ENCODE measurements at places on chromosomes 2 and 18.
A peak's percentile ranks its signal among the peaks of the same experiment; 100 is the strongest.

GRCh38 chr2:129237966-129238725 is 741.3 kb upstream of the RAB6C start:
- DNase-seq, result no peak

GRCh38 chr2:68762665-68763064 is 28.1 kb downstream of the ARHGAP25 start:
- DNase-seq, result no peak

DNA sequence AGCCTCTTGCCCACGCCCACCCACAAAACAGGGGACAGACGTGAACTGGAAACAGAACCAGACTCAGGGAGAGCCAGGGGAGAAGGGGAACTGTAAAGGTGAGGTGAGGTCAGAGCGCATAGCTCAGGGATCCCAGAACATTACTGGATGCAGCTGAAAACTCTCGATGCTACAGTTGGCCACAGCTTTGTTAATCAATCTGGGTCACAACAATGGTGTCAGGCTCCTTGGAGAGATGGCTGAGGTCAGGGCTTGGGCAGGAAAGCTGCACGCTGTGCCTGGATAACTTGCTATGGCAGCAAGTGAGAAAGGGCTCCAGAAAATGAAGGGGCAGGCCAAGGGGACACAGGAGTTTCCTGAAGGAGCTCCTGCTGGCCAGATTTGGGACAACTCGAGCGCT is 263.3 kb downstream of the TFCP2L1 start:
- no peak for DNase-seq

DNA sequence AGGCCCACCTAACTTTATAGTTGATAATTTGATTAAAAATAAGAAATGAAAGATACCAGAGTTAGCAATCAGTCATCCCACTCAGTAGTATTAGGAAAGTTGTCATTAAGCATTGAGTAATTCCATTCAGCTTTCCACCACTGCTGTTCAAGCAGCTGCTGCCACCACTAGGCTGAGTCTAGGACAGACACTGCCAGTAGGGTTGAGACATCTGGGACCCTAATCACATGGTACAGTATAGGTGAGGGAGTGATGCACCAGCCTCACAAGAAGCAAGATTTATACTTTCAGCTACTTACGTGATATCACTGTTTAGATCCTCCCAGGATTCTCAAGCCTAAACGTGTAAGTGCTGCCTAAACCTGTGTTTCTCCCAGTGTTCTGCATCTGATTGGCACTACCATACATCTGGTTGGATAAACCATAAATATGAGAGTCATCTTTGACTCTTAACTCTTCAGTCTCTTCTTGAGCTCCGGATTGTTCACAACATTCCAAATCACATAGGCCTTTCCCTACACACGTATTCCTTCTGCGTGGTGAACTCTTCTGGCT is 3.2 kb downstream of the UBXN4 start:
- peak; percentile 44 for DNase-seq

GRCh38 chr2:206274434-206275311 is at the start of gene ZDBF2:
Gene ZDBF2, plus strand, starts transcription at chr2:206274663. Its CDS starts 7,187 bp downstream, at chr2:206281850.
- DNase-seq, result peak; percentile 84

DNA sequence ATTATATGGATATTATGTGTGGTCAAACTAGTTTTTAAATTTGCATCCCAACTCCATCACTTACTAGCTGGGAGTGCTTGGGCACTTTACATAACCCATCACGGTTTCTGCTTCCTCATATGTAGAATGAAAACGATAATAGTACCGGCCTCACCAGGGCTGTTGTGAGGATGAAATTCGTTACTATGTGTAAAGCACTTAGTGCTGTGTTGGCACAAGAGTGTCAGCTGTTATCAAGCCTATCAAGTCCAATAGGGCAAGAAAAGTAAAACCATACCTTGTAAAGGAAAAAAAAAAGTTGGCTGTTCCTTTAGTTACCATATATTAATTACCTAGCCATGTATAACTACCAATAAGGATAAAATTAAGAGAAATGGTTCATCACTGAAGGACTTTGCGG is 65.4 kb downstream of the TET3 start:
- no peak for DNase-seq

DNA sequence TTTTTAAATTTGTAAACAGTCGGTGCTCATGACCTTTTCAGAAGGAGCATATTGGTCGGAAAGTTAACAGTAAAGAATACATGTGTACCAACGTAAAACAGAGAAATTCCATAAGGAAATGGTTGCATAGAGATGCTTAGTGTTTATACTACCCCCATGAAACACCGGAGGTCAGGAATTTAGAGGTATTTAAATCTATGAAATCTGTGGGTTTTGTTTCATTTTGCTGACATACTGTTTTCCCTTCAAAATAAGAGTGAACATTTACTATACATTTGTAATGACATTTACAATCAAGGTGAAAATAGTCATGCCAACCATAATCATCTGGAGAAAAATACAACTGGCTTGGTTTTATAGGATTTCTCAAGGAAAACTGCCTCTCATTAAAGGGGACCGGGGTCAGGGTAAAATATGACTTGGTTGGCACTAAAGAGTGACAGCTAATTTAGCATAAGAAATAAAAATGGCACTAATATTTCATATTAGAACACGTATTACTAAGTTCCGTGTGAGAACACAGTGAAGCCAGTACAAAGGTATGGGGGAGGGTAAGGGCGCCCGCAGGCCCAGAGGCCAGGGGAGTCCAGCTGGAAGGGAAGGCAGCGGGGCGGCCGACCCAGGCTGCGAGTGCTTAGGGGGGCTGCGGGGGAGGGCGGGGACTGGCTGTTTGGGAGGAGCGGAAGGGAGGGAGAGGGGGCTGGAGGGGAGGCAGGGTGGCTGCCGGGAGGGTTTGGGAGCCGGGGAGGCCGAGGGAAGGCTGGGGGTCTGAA is 1.1 kb upstream of the RNU4ATAC start:
- peak; percentile 86 for DNase-seq

- DNase-seq, result no peak
Observed at GRCh38 chr2:70772486-70773155, 4.6 kb upstream of the ADD2 start.

GRCh38 chr2:193687195-193687594 is 1492.5 kb upstream of the TMEFF2 start:
- no peak for DNase-seq

DNA sequence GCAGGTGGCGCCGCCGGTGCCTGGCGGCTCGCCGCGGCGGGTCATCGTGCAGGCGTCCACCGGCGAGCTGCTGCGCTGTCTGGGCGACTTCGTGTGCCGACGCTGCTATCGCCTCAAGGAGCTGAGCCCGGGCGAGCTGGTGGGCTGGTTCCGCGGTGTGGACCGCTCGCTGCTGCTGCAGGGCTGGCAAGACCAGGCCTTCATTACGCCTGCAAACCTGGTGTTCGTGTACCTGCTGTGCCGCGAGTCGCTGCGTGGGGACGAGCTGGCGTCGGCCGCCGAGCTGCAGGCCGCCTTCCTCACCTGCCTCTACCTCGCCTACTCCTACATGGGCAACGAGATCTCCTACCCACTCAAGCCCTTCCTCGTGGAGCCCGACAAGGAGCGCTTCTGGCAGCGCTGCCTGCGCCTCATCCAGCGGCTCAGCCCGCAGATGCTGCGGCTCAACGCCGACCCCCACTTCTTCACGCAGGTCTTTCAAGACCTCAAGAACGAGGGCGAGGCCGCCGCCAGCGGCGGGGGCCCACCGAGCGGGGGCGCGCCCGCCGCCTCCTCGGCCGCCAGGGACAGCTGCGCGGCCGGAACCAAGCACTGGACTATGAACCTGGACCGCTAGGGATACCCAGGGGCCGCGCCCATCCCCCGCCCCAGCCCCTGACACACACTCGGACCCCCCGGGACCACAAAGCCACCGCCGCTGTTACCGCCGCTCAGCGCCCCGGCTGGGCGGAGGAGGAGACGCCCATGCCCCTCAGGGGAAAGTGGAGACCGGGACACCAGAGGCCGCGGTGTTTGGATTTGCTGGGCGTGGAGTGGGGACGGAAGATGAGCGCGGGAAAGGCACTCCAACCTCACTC is 1.1 kb downstream of the CDK5R2 start:
- no peak for DNase-seq

DNA sequence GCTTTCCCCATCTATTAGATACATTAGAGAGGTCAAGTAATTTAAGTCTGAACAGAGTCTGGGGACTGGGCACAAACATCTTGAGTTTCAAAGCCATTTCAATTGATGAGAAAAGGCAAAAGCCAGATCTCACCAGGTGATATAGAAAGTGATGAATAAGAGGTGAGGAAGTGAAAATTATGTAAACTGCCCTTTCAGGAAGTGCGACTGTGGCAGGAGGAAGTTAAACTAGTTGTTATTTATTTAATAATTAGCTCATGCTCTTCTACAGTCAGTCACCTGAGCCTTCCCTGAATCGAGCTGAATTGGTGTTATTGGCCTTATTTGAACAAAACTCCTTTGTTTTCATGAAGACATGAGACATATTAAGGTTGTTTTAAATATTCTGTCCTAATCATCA is 115.1 kb downstream of the CDH20 start:
- no peak for DNase-seq

GRCh38 chr2:44112096-44112495 is 56.6 kb upstream of the PPM1B start:
- DNase-seq, result no peak

DNA sequence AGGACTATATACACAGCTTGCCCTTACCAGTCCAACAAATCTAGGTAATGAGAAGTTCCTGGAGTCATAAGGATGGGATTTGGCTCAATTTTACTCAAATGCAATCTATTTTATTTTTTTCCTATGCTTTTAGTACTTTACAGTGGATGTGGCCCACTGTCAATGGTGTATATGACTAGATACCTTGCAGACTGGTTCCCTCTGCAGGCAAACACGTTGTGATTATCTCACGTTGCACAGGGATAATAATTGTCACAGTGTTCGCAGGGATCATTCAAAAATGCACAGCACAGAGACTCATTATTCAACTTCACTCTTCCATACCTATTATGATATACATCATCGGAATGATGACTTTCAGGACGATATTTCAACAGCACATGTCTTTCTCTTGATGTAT is 359.7 kb downstream of the MBD2 start:
- DNase-seq, result no peak

GRCh38 chr2:215895330-215895729 is 118.0 kb downstream of the MREG start:
- DNase-seq, result no peak

GRCh38 chr2:121015971-121016485 is 269.0 kb downstream of the TFCP2L1 start:
- DNase-seq, result no peak

DNA sequence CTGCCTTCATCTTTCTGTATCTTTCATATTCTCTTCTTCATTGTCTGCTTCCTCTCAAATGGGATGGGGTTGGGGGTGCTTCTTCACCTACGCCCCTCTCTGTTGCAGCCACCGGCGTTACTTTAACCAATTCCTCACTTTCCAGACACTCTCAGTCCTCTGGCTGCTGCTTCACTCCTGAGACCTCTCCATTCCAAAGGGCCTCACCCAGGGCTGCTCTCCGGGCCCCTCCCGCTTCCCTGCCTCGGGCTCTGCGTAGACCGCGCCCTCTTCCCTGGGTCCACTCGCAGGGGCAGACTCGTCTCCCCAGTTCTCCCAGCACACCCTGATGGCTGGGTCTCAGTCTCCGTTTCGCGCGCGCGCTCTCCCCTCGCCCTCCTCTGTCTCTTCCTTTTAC is 926 bp downstream of the SERPINB8 start:
- peak; percentile 67 for DNase-seq

GRCh38 chr18:12102136-12102842 is 8.6 kb downstream of the ANKRD62 start:
- DNase-seq, result no peak

GRCh38 chr18:50080932-50081560 is 113.9 kb downstream of the MYO5B start:
- DNase-seq, result no peak

- DNase-seq, result no peak
Observed at GRCh38 chr18:77060151-77060550, 72.4 kb downstream of the MBP start.

GRCh38 chr2:230324503-230324902 is 2.5 kb upstream of the SP140L start:
- no peak for DNase-seq

DNA sequence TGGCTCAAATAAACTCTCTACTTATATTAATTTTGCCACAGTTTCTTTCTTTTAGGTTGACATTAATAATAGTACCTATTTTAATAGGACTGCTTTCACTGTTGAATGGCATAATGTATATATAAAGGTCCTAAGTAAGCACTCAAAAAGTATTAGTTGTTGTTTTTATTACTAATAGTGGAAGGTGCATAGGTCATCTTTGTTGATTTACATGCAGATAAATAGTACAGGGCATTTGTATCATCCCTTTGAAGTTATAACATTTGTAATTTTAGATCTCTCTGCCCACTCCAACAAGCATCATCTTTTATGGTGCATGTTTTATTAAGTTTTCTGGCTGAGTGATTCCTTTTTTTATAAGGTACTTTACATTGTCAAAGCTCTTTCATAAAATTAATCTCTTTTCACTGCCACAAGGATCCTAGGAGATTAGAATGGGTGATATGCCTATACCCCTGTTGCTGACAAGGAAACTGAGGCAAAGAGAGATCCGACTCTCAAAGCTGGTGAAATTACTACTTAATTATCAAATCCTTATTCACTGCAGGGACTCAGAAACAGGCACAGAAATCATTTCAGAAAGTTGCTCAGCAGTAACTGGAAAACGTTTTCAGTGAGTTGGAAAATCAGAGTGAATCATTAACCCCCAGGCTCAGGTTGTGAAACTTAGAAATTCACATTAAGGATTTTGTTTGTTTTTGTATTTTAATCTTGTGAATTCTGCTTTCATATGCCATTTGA is 299.6 kb downstream of the AGPS start:
- DNase-seq, result no peak

GRCh38 chr2:32671885-32672533 is 44.2 kb downstream of the TTC27 start:
- DNase-seq, result no peak

- peak; percentile 70 for DNase-seq
Observed at GRCh38 chr2:199467066-199467822, 9.5 kb upstream of the SATB2 start.

GRCh38 chr2:30747206-30747605 is 60.0 kb downstream of the CAPN13 start:
- no peak for DNase-seq

DNA sequence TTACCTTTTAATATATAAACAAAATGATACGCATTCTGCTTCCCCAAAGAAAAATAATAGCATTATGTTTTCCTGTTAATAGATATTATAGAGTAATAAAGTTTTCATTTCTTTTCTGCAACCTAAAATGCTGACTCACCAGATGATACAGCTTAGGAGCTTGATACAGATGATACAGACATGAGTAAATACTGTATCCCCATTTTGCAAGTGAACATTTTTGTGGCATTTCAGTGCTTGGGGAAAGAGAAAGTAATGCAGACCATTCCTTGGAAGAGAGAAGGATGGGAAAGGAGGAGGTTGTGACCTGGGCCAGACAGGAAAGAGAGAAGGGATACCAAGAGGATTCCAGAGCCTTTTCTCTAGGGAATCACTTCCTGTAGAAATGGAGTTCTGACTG is 97.5 kb upstream of the FSHR start:
- DNase-seq, result no peak

- no peak for DNase-seq
Observed at GRCh38 chr2:100802066-100802465, 17.9 kb upstream of the NPAS2 start.

GRCh38 chr2:160621748-160622147 is 128.1 kb upstream of the RBMS1 start:
- no peak for DNase-seq
